Lower lobe of right lung (tissue), 2 donors: ENCODE measurements at places on chromosomes 7 and 10. TPM values are rescaled to one million over a fixed set of nuclear protein-coding genes. Genes with fewer than 3 reads are reported as not detected.
A peak's percentile ranks its signal among the peaks of the same experiment; 100 is the strongest.

Gene AGMO
- not detected for total RNA-seq

Gene SFRP5
- total RNA-seq: 0.27 TPM

Gene ANKRD26
- 7.5 TPM for total RNA-seq

Gene ANXA7
- 93.5 TPM for total RNA-seq

Gene TEX47
- total RNA-seq: not detected

Gene SP8
- total RNA-seq: not detected

Gene SFRP4
- 4.8 TPM for total RNA-seq

Gene CDHR3
- total RNA-seq: 28.7 TPM

- H3K27me3 ChIP-seq: no peaks in the 10 kb centered on the region
- no peak overlapping the region for H3K4me3 ChIP-seq
- H3K36me3 ChIP-seq: no peaks in the 10 kb centered on the region
Measured at GRCh38 chr7:99102361-99102760, 41.5 kb downstream of the SMURF1 start.

DNA sequence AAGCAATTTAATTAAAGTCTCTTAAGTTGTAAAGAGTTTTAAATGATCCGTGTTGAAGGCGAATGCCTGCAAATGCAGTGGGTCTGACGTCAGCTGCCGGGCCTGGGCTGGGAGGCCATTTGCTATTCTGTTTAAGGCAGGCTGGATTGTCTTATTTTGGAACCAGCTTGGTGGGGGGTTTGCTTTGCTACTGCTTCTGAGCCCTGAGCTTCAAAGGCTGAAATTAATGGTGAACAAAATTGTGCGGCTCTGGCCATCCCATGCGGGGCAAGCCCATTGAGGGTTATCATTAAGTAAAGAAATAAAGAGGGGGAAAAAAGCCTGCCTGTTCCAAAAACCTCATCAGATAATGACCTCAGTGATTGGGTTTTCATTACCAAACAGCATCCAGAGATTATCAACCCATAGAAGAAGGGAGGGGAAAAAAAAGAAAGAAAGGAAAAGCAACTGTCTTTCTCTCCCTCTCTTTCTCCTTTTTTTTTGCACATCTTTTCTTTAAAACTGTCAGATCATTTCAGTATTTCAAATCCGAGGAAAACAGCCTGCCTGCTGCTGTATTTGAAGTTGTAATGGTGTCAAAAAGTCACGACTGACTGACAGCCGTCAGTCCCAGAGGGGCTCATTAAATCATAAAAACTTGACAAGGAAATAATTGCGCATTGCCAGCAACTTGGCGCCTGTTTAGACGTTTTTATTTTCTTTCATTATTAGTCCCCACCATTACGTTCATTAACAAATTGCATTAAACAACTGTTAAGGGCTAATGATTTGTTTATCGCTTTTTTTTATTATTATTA is 131.9 kb upstream of the TCF7L2 start:
- no peak for DNase-seq
- H3K4me3 ChIP-seq: no peak overlapping the region
- no peaks in the 10 kb centered on the region for H3K36me3 ChIP-seq
- H3K4me1 ChIP-seq: peaks cover 9% of the 10 kb centered on the region

DNA sequence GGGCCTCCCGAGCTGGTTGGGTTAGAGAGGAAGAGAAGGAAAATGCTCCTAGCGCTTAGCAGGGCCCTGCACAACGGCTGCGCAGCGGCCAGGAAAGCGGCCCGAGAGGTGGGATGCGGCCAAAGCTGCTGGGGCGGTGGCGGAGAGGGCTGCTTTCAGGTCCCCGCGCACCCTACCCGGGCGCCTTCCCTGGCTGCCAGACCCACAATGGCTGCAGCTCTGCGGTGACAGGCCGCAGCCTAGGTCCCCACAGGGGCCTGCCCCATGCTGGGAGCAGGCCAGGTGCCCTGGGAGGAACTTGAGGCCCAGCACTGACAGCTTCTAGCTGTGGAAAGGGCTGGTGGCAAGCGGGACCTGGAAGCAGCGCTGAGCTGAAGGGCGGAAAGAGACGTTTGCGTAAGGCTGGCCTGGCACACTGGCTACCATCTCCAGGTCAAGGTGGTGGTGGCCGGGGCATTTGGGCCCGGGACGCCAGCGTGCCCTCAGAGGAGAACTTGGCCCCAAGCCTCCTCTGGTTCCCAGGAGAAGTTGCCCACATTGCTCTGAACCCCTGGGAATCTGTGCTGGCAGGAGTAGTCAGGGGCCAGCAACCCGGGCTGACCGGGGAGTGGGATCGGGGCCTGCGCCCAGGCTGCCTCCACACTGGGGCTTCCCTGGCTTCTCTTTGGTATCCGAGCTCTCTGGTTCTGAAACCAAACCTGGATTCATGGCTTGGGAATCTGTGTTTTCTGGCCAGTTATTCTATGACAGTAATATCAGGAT is 72.9 kb upstream of the ZNF804B start:
- no peak overlapping the region for H3K27ac ChIP-seq
- no peaks in the 10 kb centered on the region for H3K36me3 ChIP-seq
- no peaks in the 10 kb centered on the region for H3K27me3 ChIP-seq

GRCh38 chr7:29130096-29130495 is 16.2 kb downstream of the CPVL start:
- no peaks in the 10 kb centered on the region for H3K4me1 ChIP-seq
- DNase-seq: no peak
- H3K36me3 ChIP-seq: no peaks in the 10 kb centered on the region
- no peak overlapping the region for H3K27ac ChIP-seq
- no peaks in the 10 kb centered on the region for H3K27me3 ChIP-seq
- H3K4me3 ChIP-seq: no peak overlapping the region

DNA sequence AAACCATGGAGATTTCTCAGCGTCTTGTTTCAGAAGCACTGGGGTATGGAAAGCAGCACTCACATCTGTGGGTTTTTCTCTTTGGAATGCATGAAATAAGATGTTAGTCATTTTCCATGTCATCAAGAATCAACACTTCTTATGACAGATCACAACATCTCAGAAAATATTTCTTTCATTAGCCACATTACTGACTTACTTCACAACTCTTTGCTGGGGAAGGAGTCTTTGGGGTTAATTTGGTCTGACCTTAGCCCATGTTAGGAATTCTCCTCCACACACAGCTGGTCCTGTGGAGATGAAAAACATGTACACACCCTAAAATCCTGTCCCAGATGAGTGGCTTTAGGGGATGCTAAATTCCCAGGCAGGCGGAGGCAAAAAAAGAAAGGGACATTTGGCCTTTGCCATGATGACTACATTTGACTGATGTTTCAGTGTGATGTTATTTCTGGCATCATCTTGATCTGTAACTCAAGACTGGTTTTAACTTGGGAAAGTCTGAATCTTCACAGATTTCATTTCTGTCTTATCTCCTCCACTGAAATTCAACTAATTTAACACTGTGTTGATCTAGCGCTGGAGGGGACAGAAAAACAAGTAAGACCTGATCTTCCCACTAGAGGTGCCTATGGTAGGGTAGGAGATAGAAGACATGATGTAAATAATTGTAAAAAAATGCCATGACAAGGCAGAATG is 363.2 kb downstream of the PRPF18 start:
- no peak overlapping the region for H3K27ac ChIP-seq
- no peaks in the 10 kb centered on the region for H3K27me3 ChIP-seq
- DNase-seq: no peak
- H3K36me3 ChIP-seq: no peaks in the 10 kb centered on the region
- H3K4me1 ChIP-seq: peaks cover 14% of the 10 kb centered on the region

DNA sequence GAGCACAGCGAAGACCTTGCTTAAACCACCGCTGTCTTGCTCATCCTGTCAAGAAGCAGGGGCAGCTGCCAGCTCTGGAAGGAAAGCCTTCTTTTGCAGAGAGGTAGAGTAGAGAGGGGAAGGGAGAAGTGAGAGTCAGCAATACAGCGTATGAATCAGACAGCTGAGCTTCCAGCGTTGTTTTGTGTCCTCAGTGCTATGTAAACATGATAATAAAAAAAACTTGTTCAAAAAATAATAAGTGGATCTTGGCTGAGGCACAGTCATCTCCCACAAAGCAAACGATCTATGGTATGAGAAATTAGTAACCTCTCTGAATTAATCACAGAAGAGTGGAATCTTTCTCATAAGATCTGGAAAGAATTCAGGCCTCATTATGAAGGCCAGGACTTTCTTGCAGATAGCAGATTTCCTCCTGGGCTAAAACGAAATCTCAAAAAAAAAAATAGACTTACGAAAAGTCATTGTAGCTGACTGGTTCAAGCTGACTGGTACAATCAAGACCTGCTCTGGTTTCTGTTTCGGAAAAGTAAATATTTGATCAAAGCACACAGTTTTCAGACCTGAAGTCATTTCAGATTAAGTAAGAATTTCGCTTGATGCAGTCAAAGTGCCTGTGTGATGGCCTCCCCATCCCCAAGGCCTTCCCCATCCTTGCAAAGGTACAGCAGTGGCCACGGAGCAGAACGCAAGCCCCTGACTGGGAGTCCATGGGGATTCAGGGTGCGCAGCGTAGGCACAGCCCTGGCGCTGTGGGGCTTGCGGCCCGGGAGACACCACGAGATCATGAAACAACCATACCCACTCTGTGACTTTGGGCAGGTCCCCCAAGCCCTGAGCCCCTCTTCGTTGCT is 29.4 kb downstream of the CHST15 start:
- no peaks in the 10 kb centered on the region for H3K27me3 ChIP-seq
- H3K4me1 ChIP-seq: peaks cover 44% of the 10 kb centered on the region
- H3K36me3 ChIP-seq: no peaks in the 10 kb centered on the region
- peak overlapping the region; percentile 63 for H3K27ac ChIP-seq
- DNase-seq: no peak

DNA sequence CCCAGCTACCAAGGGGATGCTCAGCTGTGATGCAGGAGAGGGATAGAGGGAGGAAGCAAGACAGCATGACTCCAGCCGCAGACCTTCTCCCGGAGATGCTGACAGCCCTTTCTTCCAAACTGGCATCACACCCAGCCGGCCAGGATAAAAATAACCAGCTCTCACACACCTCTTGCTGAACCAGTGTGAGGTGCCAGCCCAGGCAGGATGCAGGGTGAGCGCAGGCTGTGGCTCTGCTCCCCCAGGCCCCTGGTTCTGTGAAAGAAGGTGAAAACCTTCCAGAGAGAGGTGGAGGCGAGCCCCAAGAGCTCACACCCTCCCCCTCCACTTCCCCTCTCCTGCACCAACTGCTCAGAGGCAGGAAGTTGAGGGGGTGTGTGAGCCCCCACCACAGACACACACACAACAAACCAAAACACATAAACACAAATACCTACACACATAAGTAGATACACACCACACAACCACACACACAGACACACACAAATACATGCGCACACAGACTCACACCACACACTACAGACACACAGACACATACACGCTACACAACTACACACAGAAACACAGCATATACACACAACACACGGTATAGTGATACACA is 4.0 kb downstream of the GPR15LG start:
- no peaks in the 10 kb centered on the region for H3K36me3 ChIP-seq
- H3K27ac ChIP-seq: no peak overlapping the region
- no peaks in the 10 kb centered on the region for H3K27me3 ChIP-seq
- DNase-seq: no peak

DNA sequence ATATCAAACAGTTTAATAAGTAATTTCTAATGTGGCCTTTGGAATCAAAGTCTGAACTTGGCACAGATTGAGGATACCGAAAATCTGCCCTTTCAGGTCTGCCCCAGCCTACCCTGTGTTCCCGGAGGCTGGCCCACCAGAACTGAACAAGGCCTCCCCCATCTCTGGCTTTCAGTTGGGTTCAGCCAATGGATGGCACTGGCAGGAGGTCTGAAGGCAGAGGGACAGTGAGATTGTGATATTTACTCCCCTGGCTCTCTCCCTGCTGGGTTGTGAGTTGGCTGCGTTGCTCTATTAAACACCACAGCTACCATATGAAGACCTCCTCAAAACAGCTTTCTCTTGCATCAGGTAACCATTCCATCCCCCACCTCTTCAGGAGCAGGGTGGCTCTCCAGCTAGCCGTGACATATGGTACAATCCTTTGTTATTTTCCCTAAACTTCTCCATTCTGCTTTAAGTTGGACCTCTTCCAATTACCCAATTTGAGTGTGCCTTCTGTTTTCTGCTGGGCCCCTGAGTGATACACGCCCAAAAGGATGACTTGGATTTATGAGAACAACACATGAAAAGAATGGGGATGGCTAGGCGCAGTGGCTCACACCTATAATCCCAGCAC is 28.1 kb downstream of the DNMBP start:
- no peaks in the 10 kb centered on the region for H3K27me3 ChIP-seq
- no peak for DNase-seq
- H3K36me3 ChIP-seq: no peaks in the 10 kb centered on the region
- H3K27ac ChIP-seq: peak overlapping the region; percentile 6

GRCh38 chr10:88097536-88097935 is 234.1 kb downstream of the PTEN start:
- H3K4me3 ChIP-seq: no peak overlapping the region
- no peak overlapping the region for H3K27ac ChIP-seq
- peaks cover 1% of the 10 kb centered on the region for H3K4me1 ChIP-seq
- H3K27me3 ChIP-seq: no peaks in the 10 kb centered on the region
- H3K36me3 ChIP-seq: no peaks in the 10 kb centered on the region
- DNase-seq: no peak

GRCh38 chr7:69208848-69209247 is 389.4 kb upstream of the AUTS2 start:
- H3K4me1 ChIP-seq: no peaks in the 10 kb centered on the region
- DNase-seq: no peak
- H3K27ac ChIP-seq: no peak overlapping the region
- no peaks in the 10 kb centered on the region for H3K27me3 ChIP-seq
- no peak overlapping the region for H3K4me3 ChIP-seq
- no peaks in the 10 kb centered on the region for H3K36me3 ChIP-seq

DNA sequence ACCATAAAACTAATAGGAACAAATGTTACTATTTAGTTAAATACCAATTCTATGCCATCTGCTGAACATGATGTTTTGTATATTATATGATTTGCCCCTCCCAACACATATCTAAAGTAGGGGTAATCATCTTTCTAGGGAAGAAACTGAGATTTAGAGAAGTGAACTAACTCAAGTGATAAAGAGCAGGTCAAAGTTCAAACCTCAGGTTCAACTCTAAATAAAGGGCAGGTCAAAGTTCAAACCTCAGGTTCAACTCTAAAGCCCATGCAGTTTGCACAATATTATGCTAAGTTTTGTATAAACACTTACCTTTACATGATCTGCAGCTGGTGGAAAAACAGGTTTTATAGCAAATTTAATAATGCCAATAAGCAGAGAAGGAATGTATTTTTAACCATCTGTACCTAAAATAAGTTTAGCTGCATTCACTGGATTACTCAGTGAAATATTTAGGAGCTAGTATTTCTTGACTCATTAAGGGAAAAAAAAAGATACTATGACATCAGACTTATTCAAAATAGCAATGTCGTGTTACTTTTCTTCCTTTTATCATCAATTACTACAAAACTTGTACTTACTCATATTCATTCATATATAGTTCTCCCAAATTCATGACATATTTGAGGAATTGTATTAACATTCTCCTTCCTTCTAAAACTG is 1194.3 kb upstream of the CELF2 start:
- no peaks in the 10 kb centered on the region for H3K27me3 ChIP-seq
- no peak overlapping the region for H3K27ac ChIP-seq
- H3K4me1 ChIP-seq: no peaks in the 10 kb centered on the region
- H3K4me3 ChIP-seq: no peak overlapping the region

GRCh38 chr7:12281038-12281437 is 69.9 kb downstream of the TMEM106B start:
- H3K27ac ChIP-seq: no peak overlapping the region
- DNase-seq: no peak
- H3K36me3 ChIP-seq: no peaks in the 10 kb centered on the region
- no peaks in the 10 kb centered on the region for H3K4me1 ChIP-seq
- no peaks in the 10 kb centered on the region for H3K27me3 ChIP-seq

GRCh38 chr10:133465950-133466474 is 12.3 kb downstream of the SCART1 start:
- DNase-seq: no peak
- no peak overlapping the region for H3K4me3 ChIP-seq
- no peaks in the 10 kb centered on the region for H3K4me1 ChIP-seq
- H3K27me3 ChIP-seq: no peaks in the 10 kb centered on the region
- H3K27ac ChIP-seq: no peak overlapping the region
- no peaks in the 10 kb centered on the region for H3K36me3 ChIP-seq
